ENCODE measurements at places on chromosomes 2 and 18.

GRCh38 chr2:132929786-132930185 is 259.8 kb upstream of the LYPD1 start:
- no peak for DNase-seq

DNA sequence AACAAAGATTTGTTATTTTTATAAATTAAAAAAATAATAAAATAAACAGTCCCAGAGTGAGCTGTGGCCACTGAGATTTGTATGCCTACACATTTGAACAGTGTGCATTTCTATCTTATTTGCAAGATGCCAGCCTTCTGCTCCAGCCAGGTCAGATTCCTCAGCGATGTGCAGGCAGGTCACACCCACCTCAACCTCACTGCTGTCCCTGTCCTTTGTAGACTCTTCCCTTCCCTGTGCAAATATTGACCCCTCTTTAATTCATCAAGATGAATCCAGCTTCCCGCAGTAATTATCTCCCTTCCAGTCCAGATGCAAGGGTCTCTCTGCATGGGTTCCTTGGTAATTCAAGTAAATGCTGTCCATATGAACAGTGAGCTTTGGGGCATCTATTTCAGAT is 256.2 kb downstream of the PIEZO2 start:
- no peak for DNase-seq

DNA sequence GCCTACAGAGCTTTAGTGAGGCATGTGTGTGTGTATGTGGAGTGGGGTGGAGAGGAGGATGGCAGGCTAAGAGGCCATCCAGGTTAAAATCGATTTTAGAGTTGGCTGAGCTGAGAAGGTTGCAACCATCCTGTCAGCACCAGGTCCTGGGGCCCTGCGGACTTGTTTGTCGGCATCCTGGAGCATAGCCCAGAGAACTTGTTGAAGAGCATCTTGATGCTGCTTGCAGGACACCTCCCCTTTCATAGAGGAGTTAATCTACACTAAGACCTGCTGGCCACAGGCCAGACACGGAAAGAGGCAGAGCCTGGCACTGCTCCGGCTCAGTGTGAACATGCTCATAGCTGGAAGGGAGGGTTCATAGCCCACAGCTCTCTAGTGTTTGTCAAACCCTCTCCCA is 72.1 kb upstream of the RGPD5 start:
- DNase-seq = no peak

GRCh38 chr2:120760446-120761135 is 24.9 kb downstream of the GLI2 start:
- no peak for DNase-seq

DNA sequence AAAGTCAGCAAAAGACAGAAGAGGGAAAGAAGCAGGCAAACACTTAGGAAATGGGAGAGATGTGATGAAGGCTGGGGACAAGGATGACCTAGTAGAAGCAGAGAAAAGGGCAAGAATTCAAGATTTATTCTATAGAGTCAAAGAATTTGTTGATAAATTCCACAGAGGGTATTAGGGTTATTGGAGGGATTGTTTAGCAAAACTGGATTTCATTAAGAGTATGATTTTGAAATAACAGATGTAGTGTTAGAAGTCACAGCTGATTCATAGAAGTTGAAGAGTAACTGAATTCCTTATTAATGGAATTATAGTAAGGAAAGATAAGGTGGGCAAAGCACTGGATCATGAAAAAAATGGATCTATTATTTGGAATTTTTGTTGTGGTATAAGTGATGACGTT is 48.6 kb downstream of the CEP192 start:
- DNase-seq = no peak

GRCh38 chr2:74000666-74001065 is 16.0 kb downstream of the TET3 start:
- DNase-seq = no peak

DNA sequence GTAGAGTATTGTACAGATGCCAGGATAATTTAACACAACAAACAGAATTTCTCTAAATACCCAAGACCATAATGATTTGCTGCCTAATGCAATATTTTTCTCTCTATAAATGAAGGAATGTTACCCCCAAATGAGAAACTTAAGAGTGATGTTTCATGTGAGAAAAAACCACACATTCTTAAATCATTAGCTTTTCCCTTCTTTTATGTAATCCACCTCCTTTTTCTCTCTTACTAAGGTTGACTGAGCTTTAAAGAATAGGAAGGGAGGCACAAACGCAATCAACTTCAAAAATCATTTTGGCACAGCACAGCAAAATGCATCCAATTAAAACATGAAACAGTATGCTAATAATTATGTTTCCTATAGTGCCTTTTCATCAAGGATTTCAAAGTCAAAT is 698.1 kb upstream of the CDH2 start:
- DNase-seq = no peak

DNA sequence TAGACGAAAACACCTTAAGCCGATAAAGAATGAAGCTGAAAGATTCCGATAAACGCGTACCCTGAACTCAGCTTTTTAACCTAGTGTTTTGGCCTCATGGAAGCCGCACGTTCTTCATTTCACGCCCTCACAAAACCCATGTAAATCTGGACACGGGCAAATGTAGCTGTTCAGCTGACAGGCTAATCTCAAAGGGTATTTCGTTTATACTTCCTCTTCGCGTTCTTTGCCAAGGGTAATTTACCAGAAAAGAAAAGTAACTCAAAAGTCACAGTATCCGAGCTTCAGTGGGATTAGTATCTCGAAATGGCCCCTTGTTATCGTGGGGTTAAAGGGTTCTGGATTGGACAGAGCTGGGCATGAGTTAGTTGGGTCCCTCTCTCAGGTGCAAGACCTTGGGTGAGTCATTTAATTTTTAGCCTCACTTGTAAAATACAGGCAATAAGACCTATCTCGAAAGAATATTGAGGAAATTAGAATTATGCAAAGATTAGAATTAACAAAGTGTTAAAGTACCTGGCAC is 22.0 kb upstream of the STPG4 start:
- no peak for DNase-seq

GRCh38 chr2:144364944-144365738 is 154.8 kb downstream of the ZEB2 start:
- no peak for DNase-seq

- DNase-seq = no peak
Observed at GRCh38 chr2:42142547-42143184, 26.5 kb upstream of the EML4 start.

DNA sequence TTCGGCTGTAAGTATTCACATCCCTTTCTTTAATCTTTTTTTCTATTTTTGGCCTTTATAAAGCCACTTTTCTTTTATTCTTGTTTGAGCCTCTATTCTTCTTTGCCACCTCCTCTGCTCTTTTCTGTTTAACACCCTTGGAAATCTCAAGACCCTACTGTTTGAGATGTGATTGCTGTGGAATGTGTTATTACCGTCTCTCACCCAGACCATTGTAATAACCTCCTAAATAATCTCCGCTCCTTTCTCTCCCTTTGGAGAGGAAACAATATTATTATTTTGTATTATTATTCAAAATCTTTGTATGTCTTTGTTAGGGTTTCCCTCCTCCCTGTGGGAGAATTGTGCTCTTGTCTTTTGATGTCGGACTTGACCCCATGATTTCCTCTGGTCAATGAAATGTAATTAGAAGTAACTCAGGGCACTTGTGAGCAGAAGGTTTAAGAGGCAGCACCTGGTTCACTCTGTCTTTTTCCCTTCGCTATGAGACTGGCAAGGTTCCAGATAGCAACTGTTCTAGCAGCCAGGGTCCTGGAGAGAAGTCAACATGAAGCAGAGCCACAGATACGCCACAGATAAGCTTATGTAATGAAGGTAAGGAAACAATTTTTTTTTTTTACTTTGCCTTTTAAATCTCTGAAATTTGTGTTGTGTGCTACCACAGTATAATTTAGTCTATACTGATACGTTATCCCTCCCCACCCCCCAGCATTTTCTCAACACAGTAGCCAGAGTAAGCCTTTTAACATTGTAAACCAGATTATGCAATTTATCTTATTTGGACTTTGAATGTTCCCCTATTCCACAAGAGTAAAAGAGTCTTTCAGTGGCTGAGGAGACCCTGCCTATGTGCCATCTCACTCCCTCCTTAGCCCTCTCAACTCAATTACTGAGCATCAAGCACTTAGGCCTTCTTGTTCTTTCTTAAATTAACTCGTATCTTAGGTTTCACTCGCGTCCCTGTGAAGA is 601.2 kb upstream of the ZNF804A start:
- no peak for DNase-seq

DNA sequence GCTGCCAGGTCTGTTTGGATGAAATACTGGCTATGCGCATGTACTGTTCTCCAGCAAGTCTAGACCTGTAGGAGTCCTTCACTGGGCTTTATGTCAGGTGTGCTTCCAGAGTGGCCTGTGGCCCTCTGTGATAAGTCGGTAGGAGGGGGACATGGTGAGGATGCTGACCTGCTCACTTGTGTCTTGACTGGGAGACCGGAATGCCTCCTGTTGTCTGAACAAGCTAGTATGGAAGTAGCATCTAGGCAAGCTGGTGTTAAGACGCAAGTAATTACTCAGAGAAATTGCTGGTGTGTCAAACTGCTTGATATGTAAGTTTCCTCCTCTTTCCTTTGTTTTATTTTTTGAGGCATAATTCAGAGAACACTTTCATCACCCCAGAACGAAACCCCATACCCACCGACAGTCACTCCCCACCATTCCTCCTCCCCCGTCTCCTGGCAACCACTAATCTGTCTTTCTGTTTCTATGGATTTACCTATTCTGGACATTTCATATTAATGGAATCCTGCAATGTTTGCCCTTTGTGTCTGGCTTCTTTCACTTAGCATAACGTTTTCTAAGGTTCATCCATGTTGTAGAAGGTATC is 76.4 kb downstream of the TMEM247 start:
- DNase-seq = no peak

GRCh38 chr2:133506996-133507395 is 61.3 kb downstream of the NCKAP5 start:
- DNase-seq = no peak

DNA sequence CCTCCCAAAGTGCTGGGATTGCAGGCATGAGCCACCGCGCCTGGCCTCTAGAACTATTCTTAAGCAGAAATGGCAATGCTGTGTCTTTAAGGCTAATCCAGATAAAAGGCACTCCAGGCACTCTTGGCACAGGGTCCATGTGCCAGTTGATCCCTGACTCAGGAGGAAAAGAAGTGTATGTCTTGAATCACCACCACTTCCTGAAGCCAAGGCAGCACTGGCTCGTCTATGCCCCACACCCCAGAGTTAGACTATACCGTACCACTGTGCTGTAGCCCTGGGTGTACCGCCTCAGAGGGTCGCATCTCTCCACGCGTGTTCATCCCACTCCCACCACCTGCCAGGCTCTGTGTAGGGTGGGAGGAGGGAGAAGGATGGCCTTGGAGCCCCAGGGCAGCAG is 9.0 kb downstream of the TNFRSF11A start:
- no peak for DNase-seq

- DNase-seq = no peak
Observed at GRCh38 chr18:58038063-58038462, 6.0 kb upstream of the NEDD4L start.

- no peak for DNase-seq
Observed at GRCh38 chr18:59951591-59951990, 51.8 kb downstream of the PMAIP1 start.

DNA sequence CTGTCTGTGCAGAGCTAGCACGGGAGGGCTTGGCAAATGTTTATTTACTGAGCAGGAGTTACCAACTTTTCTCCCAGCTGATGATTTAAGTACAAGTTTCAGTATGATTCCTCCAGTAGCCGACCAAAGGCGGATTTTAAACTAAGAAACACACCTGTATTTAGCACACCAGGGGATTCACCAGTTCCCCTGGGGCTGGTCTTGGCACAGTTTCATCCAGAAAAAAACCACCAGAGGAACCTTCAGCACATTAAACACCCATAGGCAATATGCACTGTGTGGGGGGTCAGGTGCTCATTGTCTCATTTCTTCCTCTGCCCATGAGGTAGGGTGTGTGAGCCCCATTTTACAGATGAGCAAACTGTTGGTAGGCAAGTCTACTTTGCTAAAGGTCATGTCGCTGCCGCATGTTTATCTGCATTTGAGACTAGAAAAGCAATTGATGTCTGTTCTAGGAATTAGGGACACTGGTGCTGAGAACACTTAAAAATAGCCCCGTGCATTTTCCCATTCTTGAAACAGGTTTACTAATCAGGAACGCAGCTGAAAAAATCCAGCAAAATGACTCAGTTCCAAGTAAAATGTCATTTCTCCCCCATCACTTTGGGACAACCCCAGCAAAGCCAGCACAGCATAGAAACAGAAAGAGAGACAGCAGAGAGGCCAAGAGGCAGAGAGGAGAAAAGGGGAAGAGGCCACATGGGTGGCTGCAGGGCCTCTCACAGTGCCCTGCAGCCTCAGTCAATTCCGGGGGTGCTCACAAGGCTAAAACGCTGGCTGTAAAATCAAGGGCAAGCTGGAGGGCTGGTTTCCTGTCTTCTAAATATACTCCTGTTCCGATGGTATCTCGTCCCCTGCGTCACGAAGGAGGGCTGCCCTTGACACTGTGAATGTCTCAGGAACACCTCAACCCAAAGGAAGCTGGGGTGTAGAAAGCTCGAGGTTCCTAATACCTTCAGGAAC is 166.8 kb upstream of the ID2 start:
- no peak for DNase-seq

GRCh38 chr2:119857742-119858141 is 98.0 kb downstream of the PTPN4 start:
- no peak for DNase-seq

DNA sequence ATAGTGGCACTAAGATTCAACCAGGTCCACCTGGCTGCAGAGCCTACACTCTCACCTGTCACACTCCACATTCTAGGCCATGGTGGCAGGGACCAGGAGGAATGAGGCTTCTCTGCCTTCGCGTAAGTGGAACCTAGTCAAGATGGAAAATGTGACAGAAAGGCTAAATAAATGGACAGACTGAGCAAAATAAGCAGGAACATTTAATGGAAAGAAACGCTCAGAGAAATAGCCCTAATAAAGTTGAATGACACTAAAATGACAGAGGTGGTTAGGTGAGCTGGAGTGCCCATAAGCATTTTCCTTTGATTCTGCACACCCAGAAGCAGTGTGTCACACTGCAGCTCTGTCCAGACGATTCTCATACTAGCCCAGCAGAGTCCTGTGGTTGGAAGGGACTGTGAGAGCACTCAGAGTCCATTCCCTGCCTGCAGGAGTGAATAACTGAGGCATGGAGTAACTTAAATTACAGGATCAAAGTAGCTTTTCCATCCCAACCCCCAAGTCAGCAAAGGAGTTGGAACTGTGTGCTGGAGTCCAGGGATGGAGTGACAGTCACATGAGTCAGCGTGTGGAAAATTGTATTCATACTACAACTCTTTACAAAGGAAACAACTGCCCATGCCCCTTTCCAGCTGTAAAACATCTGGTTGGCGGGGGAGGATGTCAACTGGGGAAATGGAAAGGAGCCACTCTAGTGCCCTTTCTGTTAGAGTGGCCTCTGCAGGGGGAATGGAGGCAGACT is 105.4 kb upstream of the LGALSL start:
- no peak for DNase-seq

- DNase-seq = no peak
Observed at GRCh38 chr2:20539776-20540586, 93.1 kb downstream of the RHOB start.

- peak; percentile 41 for DNase-seq
Observed at GRCh38 chr2:71157124-71157793, 26.8 kb downstream of the MPHOSPH10 start.

GRCh38 chr2:231369580-231370428 is 25.7 kb upstream of the B3GNT7 start:
- no peak for DNase-seq

- no peak for DNase-seq
Observed at GRCh38 chr2:24209389-24210105, 34.7 kb downstream of the FAM228A start.

- DNase-seq = no peak
Observed at GRCh38 chr2:231321021-231321420, 74.5 kb upstream of the B3GNT7 start.

GRCh38 chr18:77223221-77223639 is 26.4 kb upstream of the GALR1 start:
- DNase-seq = no peak

All from renal pelvis (tissue), 12 donors.